ENCODE measurements at places on chromosomes 3 and 15.

- no peak for DNase-seq
These were observed 37.9 kb downstream of the ACP3 start for GRCh38 chr3:132354916-132355702.

DNA sequence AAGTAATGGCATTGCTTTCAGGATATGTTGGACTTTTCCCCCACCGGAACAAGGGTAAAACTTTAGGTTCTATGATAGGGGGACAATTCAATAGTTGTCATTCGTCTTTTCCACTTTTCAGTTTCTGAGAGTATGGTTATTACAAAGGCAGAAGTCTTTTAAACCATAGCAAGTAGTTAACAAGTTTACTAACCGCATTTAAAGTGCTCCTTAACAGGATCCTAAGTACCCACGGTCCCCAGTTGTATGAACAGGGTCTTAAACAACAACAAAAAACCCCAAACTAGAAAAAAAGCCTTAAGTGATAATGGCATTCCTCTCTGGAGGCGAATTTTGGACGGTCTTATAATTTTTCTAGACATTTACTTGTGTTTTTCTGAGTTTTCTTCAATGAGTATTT lies 831 bp downstream of the IFT57 start:
- DNase-seq, result no peak

GRCh38 chr3:88058306-88058580 lies 562 bp downstream of the CGGBP1 start:
- DNase-seq, result no peak

DNA sequence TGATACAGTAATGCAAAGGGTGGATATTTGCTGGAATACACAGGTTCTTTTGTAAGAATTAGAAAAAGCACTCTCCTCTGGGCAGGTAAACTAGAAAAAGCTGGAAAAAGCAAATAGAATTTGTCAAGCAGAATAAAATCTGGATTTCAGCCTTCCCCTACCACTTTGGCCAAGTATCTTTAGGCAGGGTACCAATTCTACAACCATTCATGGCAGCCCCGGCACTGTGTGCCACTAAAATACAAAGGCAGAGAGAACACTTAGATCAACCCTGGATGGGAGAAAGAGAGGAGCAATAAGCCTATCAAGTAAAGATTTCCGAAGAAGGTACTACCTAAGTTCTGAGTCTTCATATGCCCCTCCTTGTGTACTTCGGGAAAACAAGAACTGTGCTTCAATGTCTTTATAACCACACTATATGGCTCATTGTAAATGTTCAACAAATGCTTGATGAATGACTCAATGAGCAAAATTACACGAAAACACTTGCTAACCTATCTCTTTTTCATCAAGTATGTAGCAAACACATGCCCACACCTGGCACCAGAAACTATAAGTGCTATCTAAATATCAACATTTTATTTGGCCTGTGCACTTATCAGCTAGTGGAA lies 20.8 kb downstream of the STAG1 start:
- DNase-seq, result no peak

DNA sequence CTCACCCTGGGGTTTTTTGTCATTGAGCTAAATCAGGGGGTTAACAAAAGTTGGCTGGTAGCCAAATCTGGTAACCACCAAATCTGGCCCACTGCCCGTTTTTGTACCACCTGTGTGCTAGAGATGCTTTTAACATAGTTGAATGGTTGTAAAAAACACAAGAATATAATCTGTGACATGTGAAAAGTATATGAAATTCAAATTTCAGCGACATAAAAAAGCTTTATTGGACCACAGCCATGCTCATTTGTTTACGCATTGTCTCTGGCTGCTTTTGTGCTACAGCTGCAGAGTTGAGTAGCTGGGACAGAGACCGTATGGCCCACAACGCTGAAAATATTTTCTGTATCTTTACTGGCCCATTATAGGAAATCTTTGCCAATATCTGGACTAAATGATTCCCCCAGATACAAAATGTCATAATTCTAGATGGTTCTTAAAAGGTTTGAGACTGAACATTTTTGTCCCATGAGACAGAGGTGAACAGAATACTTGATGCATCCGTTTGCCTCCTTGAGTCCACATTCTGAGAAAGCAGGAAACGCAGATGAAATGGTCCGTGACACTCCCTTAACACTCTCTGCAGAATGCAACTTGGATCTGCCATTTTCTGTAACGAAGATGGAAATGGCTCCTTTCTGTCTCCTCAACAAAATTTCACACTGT lies 120.9 kb upstream of the PDZRN3 start:
- DNase-seq, result no peak

- DNase-seq, result peak; percentile 62
These were observed 7.5 kb upstream of the PGPEP1L start for GRCh38 chr15:99014803-99015697.

- no peak for DNase-seq
These were observed 8.5 kb upstream of the UBXN7 start for GRCh38 chr3:196440696-196441095.

DNA sequence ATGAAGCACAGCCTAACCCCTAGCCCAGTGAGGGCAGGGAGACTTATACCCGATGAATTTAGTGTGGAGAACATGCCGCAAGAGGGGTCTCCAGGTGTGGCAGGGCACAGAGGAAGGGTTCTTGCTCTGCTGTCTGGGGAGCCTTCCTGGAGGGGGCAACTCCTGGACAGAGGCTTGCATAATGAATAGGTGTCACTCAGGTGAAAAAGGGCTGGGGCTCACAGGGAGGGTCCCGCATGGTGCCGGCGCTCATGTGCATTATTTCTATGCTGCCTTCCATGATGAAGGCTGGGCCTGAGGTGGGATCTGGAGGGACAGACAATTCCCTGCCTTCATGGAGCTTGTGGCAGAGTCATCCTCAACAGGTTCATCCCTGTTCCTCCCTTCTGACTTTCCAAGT lies 51.5 kb downstream of the ITGA11 start:
- DNase-seq, result no peak

Data from astrocyte (in vitro differentiated cells and primary cell).